ENCODE measurements at places on chromosomes 2 and 18.

GRCh38 chr2:171910494-171910893, 11.8 kb upstream of the HAT1 start:
- no peak for DNase-seq

- no peak for DNase-seq
Observed at GRCh38 chr2:74569686-74570085, 15.2 kb downstream of the DOK1 start.

DNA sequence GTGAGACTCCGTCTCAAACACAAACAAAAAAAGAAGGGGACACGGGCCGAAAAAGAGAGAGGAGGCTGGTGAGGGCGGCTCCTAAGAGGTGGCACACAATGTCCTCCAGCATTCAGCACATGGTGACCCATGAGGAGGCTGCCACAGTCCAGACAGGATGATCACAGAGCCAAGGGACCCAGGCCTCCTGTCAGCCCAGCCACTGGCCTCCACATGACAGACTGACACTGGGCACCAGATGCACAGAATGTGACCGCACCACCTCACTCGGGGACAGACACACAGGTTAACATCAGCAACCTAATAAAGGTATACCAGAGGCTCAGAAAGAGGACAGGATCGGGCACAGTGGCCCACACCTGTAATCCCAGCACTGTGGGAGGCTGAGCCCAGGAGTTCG, 21.0 kb downstream of the PASK start:
- no peak for DNase-seq

- DNase-seq: no peak
Observed at GRCh38 chr2:50448556-50448955, 583.4 kb downstream of the NRXN1 start.

GRCh38 chr2:138722316-138722715, 57.9 kb downstream of the NXPH2 start:
- peak; percentile 40 for DNase-seq

DNA sequence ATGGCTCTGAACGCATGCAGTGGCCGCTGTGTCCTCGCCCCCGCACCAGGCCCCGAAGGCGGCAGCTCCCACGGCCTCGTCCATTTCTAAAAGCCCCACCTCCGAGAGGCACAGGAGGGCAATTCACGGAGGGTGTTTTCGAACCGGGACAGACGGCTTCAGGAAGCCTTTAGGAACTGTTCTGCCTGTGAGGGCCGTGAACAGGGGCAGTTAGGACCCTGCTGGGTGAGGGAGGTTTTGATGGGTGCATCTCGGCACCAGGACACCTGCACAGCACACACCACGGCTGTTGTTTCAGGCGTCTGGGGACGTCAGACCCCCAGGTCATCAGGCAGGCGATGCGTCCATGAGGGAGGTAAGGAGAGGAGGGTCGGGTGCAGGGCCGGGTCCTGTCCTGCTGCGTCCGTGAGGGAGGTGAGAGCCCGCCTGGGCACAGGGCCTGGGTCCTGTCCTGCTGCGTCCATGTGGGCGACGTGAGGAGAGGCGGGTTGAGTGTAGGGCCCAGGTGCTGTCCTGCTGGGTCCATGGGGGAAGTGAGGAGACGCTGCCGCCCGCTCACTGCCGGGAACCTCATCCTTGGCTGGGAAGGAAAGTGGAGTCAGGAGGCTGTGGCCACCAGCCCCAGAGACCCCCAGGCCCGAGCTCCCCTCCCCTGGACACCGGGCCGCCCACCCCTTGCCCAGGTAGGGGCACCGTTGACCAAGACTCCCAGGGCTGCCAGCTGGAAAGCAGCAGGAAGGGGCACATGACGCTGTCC, 25.5 kb upstream of the KCNG2 start:
- DNase-seq: no peak

- DNase-seq: no peak
Observed at GRCh38 chr2:58798676-58799208, 557.6 kb upstream of the FANCL start.

- DNase-seq: no peak
Observed at GRCh38 chr2:223528036-223528435, 74.1 kb downstream of the SCG2 start.

GRCh38 chr18:59821983-59822382, 77.8 kb upstream of the PMAIP1 start:
- no peak for DNase-seq

DNA sequence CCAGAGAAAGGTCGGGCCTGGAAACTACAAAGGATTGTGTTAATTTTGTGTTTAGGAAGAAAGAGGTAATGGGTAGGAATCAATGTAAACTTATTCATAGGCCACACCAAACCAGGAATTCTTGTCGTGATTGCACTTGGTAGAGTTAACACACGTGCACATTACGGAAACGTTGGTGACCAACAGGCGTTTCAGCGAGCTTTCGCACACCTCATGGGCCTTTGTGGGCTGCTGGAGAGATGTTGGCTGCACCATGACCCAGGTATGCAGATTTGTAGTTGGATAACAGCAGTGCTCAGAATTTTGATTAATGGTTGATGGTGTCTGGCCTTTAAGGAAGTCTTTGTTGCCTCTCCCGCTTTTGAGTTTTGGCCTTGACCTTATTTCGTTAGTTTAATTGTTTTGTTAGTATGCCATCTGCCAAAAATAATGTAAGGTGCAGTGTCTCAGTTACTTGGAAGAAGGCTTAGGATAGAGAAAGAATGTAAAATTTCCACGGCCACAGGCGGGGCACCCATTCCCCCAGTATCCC, 1.9 kb downstream of the ZNF236 start:
- no peak for DNase-seq

DNA sequence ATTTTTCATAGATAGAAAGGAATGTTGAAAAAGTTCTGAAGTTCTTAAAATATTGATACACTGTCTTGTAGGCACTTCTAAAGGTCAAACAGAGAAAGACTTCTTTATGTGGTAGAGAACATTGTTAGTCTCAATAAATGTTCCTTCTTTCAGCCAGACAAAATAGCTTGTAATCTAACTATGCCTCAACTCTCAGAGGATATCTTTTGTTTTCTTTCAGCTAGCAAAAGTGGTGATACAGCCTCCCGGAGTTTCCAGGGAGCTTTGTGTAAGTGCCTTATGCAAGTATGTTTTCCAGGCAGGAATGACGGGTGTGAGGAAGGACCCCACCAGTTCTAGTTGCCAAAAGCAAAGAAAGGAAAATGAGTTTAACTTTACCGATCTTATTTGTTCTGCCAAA, 452.1 kb upstream of the ST6GAL2 start:
- no peak for DNase-seq

DNA sequence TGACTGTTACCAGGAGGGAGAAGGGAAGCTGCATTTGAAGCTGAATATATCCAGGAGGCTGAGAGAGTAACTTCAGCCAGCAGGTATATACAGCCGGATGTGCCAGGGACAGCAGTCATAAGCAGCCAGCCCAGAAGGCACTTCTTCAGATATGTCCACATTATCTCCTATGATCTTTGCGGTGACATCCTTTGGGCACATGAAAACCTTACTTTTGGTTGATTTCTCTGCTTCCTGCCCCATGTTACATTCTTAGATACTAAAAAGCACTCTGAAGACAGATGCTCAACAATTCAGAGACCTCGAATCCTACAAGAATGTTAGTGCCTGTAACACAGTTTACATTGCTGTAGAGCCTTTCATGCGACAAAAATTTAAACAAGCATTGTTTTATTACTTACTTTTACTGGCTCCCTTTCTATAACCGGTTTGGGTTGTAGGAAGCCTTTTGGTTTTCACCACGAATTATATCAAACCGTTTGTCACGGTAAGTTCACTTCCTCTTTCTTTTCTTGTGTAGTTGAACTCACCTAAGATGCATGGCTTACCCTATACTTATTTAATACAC, 50.3 kb upstream of the TLK1 start:
- DNase-seq: peak; percentile 57

GRCh38 chr2:95007822-95008221, 17.7 kb upstream of the MAL start:
- DNase-seq: no peak

DNA sequence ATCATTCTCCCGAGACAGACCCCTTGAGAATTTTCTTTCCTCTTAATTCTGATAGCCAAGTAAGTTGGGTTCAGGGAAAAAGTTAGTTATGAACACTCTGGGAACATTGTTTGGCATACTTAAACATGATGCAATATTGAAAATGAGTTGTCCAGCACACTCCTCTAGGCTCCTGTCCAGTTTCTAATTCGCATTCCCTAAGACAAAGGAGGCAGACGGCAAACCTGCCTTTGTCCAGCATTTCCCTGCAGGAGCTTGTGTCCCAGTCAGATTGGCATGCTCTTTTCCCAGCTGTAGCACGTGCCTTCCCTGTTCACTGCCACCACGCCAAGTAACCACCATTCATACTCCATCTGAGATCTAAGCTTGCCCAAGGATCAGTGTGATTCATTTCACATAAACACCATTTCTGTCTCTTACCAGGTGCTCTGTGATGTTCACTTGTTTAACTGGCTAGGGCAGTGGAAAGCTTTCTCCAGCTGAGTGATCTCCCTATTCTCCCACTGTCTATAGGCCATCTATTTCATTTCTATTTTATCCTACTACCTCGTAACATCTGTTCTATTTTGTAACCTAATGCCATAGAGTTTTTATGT, 150.0 kb upstream of the EPB41L3 start:
- no peak for DNase-seq

- no peak for DNase-seq
Observed at GRCh38 chr18:4755848-4756247, 300.7 kb upstream of the DLGAP1 start.

DNA sequence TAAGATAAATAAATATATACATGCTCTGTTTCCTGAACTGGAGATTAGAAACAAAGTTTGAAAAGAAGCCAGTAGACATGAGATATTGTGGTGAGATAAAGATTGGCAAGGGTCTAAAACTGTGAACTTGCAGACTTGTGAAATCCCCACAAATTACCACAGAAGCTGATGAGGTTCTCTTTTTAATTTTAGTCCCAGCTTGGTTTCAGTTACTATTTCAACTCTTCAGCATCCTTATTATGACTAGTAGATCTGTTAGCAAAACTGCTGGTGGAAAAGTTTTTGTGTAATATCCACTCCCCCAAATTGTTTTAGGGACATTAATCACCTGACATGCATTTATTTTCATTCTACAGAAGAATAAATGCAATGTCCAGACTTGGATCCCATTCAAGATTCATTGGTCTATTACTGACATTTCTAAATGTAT, 20.8 kb downstream of the RASGRP3 start:
- DNase-seq: no peak

DNA sequence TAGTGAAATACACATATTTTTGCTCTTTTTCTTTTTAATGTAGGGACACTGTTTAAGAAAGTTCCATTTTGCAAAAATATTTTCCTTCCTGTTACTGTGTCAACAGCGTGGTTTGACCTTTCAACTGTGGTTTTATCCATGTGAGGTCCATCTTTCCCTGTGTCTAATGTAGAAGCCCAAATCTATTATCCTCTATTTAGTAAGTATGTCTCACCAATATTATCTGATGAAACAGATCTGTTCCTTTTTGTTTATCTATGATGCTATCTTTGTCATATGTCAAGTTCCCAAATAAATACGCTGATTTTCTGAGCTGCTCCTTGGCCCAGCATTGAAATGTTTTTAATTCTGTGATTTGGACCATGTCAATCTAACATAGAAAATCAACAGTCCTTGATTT, 3.5 kb upstream of the ARHGAP15 start:
- DNase-seq: no peak

DNA sequence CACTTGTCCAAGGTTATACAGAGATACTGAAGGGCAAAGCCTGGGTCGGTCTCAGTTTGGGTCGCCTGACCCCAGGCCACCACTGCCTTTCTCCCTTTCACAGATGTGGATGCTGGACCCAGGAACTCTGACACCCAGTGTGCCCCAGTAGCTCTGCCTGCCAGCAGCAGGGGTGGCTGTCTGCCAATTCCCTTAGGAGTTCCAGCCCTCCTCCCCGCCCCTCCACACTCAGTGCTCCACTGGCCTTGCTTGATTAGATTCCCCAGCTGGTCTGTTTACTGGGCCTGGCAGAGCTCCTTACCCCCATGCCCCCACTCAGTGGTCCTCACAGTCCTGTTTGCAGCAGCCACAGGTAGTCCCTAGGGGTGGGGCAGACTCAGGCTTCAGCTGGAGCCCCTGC, 75.5 kb downstream of the NPAS2 start:
- no peak for DNase-seq

GRCh38 chr18:9803063-9803697, 82.6 kb upstream of the TXNDC2 start:
- peak; percentile 52 for DNase-seq

DNA sequence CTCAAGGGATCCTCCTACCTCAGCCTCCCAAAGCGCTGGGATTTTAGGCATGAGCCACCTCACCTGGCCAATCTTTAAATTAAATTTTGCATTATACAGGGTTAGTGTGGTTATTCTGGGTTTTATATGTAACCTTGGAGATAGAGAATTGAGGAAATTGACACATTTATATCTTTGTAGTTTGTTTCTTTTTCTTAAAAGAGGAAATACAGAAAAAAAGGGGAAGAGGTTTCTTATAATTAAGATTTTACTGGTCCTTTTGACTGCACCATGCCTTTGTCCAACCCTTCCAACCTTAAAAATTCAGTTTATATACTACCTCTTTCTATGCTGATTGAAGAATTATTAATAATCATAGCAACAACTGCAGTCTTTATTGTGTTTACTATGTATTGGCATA, 210.1 kb upstream of the STON1 start:
- DNase-seq: no peak

DNA sequence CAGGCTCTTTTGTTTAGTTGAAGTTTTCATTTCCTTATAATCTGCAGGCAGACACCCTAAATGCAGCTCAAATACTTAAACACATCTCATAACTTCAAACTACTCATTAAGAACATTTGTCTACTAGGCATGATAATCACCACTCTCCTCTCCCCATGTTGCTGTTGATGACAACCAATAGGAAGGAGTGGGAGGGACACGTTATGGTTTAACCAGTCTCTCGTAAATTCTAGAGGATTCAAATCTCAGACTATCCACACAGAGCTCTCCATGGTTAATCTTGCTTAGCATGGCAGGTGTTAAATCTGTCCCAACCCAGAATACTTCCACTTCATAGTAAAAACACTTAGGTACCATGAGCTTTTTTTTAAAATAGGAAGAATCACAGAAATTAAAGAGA, 127.4 kb upstream of the AQP4 start:
- no peak for DNase-seq

DNA sequence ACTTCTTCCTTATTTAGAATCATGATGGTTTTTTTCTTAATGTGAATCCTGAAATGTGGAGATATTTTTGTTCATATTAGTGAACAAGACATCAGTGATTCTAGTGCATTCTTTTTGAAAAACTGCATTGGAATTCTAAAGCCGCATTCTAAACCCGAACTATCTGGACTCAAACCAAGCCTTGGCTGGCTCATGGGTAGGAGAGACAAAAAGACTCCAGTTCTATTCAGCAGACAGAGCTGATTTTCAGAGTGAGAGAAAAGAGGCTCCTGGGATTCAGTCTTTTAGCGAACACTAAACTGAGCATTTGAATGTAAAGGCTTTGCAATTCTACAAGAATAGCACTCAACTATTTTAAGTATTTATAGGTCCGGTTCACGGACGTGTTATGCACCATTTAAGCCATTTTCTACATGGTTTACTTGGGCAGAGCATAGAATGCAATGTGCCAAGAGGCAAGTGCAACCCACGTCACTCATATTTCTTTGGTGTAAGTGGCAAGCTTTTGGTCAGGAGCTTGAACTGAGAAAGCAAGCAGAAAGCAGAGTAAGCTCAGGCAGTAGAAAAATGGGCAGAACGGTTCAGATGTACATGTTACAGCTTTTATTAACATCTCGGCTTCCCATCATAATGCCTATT, 227.3 kb upstream of the RAB12 start:
- DNase-seq: no peak

Measured in mesendoderm (in vitro differentiated cells).